ENCODE measurements at places on chromosomes 11 and 22.

DNA sequence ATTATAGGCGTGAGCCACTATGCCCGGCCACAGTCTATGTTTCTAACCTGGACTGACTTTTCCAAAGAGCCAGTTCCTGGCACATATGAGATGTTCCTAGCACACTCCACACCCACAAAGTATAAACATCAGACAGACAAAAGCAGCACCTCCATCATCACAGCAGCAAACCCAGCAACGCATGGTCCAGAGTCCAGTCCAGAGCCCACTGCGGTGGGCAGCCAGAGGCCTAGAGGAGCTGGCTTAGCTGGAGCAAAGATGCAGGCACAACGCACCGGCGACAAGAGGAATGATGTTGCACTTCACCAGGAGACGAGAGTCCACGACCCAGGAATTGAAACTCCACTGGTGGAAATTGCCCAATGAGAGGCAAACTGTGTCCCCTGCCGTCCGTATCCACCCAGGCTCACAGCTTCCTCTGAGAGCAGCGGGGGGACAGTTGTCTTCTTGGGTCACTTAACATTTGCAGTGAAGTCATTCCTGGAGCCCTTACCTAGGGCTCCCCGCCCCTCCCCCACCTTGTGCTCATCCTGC lies 36.6 kb downstream of the RPS6KA4 start:
- DNase-seq: no peak

GRCh38 chr22:19809741-19810140 lies 44.9 kb downstream of the GNB1L start:
- no peak for DNase-seq

- no peak for DNase-seq
These were observed 120.5 kb downstream of the TEAD1 start for GRCh38 chr11:12794576-12795230.

- no peak for DNase-seq
These were observed 153.2 kb upstream of the E2F8 start for GRCh38 chr11:19393941-19394340.

GRCh38 chr11:110196241-110196754 lies 100.1 kb downstream of the RDX start:
- DNase-seq: no peak

DNA sequence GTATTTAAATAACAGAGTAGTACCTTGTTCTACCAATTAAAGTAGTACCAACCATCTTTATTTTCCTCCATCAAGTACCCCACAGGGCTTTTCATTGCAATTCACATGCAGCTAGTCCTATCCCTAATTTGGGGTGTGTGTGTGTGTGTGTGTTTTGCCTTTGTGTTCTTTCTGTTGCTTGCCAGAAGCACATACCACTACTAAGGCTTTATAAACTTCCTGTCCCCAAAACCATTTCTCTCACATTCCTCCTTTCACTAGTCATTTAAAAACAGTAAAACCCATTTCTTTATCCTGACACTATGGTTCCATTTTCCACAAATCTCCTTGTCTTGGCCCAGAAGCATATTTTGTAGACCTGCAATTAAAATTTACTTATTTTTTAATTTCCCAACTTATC lies 54.6 kb downstream of the SLC36A4 start:
- DNase-seq: no peak

GRCh38 chr11:131579932-131580387 lies 209.5 kb downstream of the NTM start:
- DNase-seq: no peak

- no peak for DNase-seq
These were observed 258.5 kb downstream of the CNTN5 start for GRCh38 chr11:99279266-99279665.

DNA sequence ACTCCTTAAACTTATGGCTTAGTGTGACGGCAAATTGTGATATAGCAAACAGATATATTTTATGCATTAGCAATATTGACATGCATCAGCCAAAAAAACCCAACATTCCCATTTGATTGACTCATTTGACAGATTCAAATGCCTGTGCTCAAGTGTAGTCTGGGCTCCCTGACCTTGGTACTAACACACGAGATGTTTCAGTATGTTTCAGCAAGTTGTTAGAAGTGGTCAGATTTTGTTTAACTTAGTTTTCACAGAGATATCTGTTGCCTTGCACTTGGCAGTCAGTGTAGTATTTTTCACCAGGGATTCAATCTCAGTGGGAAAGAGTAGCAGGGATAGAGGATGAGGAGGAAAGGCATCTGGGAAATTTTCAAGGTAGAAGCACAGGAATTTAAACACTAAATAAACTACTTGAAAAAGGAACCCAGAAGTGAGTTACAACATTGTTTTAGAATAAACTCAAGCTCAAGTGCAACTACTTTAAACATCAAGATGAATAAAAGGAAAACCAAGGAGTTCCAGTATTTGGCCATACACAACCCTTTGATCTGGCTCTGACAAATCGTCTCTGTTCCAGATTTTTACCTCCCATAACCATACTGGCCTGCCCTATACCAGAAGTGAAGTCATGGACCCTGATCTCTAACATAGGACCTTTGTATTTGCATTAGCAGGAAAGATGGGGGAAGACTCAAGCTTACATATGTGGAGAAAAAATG lies 56.5 kb upstream of the BLID start:
- DNase-seq: no peak

DNA sequence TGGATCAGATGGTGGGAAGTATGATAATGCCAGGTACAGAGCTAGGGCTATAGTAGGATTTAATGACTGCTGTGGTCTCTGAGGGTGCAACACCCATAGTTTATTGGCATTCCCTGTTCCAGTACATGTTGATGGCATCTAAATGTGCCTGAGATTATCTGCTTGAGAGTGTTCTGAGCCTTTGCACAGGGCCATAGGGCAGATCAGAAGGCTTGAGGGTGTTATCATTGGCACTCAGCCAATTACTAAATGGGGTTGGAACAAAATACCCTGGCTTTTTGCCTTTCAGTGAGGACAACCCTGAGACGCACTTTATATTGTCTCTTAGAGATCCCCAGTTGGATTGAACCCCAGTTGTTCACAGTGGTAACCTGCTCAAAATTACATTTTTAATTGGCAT lies 6.7 kb downstream of the SLC5A12 start:
- no peak for DNase-seq

- DNase-seq: no peak
These were observed 118.4 kb downstream of the KIAA1671 start for GRCh38 chr22:25070956-25071355.

DNA sequence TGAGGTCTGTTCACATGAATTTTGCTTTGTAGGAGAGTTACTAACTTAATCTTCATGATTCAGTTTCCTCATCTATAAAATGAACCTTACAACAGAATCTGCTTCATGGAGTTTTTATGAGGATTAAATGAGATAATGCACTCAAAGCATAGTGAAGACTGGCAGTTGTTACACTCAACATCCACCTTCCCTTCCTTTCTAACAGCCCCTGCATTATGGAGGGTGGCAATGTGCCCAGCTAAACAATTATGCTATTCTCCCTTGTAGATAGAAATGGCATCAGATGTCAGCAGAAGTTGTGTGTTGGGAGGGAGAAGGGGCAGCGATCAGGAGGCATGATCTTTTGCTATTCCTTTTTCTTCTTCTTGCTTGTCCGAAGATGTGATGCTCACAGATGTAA lies 6.5 kb downstream of the POU2AF1 start:
- DNase-seq: no peak

GRCh38 chr11:41245704-41246398 lies 213.6 kb downstream of the LRRC4C start:
- DNase-seq: no peak

Data from activated CD4-positive, alpha-beta T cell treated with anti-CD3 and anti-CD28 coated beads, Interleukin-2, amount 50 U/mL, for 4 hours (primary cell).